ENCODE measurements at places on chromosomes 2 and 18.

GRCh38 chr18:44826418-44827259 lies 146.0 kb downstream of the SETBP1 start:
- DNase-seq = no peak

- no peak for DNase-seq
Measured at GRCh38 chr2:170365686-170366085, 187.7 kb downstream of the MYO3B start.

DNA sequence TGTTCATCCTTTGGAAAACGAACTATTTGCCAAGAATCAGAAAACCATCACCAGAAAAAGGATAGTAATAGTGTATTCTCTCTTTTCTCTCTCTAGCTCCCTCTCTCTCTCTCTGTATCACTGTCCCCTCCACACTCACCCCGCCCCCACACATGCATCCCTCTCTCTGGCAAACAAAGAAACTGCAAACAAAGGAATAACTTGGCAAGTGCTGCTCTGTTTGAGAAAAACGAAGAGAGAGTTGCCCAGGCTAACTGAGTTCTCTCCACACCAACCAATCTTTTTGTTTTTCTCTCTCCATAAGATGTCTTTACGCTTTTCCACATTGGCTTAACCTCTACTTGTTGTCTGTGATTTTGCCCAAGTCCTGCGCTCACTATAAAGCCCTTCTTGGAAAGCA lies 316.2 kb downstream of the EPHA4 start:
- no peak for DNase-seq

DNA sequence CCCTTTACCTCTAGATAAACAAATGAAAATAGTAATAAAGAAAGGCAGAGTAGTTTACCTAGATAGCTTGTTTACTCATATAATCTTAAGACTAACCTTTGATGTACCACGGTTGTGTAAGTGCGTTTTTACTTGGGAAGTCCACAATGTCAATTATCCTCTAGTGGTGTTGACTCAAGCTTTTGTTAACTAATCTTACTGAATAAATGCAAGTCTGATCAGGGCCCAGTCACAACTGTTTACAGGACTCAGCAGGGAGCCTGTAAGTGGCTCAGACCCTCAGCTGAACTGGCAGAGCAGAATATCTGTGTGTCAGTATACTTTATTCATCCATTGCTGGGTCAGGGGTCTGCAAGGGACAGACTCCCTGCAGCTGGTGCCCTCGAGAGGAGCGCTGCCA lies 98.1 kb upstream of the ACAA2 start:
- no peak for DNase-seq

DNA sequence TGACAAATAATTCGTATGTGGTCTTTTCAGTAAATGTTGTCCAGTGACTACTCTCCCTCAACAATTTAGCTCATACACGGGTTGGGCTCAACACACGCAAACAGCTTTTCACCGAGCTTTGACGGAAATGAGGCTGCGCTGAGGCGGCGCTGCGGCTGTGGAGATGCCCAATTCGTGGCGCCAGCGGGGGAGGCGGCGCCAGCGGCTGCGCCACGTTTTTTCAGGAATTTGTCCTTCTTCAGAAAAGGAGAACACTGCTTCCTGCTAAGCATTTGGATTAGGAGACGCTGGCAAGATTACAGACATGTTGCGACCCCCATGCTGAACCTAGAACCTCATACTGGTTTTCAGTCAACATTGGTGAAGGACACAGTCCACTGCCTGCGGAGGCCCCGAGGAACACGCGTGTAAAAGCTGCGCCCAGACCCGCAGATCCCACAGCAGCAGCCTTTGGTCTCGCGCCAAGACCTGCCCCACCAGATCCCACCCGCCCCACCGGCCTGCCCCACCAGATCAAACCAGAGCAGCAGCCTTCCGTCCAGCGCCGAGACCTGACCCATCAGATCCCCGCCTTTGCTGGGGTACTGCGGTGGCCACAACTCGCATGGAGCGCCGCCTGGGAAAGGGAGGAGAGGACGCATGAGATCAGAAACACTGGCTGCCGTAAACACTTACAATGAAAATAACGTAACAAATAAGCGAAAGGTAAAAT lies 173.8 kb downstream of the TMEM18 start:
- DNase-seq = no peak

DNA sequence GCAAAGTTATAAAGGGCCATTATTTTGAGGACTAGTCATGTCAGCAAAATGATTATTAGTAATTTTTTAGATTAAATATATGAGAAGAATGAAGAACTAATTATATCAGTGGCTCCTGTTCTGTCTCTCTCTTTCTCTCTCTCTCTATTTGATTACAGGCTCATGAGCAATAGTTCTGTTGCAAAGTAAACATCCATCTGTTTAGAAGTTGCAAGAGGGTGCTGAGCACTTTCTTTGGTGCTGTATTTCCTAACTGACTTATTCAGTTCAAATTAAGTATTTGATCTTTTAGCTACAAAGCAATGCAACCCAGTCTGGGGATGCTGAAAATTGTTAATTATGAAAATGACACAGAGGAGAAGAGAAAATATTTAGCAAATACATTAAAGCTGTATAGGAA lies 408.1 kb upstream of the UBE2E3 start:
- no peak for DNase-seq

GRCh38 chr2:42195559-42195958 lies 26.4 kb downstream of the EML4 start:
- no peak for DNase-seq
